ENCODE measurements at places on chromosomes 13 and 19.

DNA sequence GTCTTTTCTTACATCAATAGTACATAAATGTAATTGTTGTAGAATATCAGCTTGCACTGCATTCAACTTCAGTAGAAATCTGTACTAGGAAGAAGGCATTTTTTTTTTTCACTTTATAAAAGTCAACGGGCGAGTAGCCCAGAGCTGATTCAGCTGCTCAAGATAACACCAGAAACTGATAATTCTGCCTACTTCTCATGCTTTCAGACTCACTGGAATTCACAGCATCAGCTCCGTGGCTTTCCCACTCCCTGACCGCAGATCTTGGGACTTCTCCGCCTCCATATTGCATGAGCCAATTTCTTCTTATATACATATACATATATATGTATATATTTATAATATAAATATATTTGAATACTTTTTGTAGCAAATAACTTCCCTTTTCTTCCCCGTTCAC, 263.1 kb upstream of the RXFP2 start:
- no peak for DNase-seq

- DNase-seq: no peak
Observed at GRCh38 chr19:1434577-1435060, 3.6 kb upstream of the RPS15 start.

GRCh38 chr13:77859450-77859849, 59.2 kb downstream of the EDNRB start:
- no peak for DNase-seq

DNA sequence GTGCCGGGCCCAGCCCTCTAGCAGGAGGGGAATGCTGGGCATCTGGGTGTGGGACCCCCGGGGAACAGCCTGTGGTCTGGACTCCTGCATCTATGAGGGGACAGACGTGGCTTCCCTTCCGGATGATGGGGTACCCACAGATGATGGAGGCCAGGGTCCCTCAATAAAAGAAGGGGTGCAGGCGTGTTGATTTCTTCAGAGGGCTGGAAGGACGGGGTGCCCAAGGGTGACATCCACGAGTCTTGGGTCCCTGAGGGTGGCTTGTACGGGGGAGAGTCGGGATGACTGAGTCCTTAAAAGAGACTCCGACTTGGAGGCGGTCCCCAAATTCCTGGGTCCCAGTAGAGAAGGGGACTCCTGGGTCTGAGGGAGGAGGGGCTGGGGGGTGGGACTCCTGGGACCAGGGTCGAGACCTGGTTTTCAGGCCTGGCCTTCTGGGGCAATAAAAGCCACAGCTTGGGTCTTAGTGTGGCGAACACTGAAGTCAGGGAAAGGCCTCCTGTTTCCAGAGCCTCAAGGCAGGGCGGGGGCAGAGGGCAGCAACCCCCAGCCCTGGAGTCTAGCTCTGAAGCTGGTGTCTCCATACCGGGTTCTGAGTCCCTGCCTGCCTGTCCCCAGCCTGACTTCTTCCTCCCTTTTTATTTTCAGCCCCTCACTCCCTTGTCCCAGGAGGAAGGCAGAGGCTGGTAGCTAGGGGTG, 459 bp upstream of the GRIN2D start:
- DNase-seq: no peak

GRCh38 chr19:18230941-18231734, 4.9 kb upstream of the PDE4C start:
- no peak for DNase-seq

- no peak for DNase-seq
Observed at GRCh38 chr13:74258961-74259360, 124.8 kb upstream of the KLF12 start.

- DNase-seq: no peak
Observed at GRCh38 chr19:50567882-50568727, at the start of gene LRRC4B. LRRC4B (minus strand) TSS chr19:50568435; CDS start chr19:50548838, 19,597 bp downstream.

DNA sequence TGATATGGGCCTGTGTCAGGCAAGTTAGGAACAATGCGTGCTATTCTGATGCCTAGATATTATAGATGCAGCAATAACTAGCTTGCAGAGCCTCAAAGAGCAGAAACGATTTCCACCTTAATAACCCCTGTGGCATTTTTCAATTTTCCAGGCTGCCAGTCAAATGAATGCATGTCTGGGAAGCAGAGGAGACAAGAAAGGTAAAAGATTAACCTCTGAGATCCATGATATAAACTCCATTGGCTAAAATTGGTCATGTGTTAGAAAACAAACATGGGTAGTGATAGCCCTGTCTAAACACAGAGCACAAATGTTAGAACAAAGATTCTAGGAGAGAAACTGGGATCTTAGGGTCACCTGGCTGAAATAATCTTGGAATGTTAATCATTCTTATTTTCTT, 811.1 kb downstream of the DIAPH3 start:
- no peak for DNase-seq

DNA sequence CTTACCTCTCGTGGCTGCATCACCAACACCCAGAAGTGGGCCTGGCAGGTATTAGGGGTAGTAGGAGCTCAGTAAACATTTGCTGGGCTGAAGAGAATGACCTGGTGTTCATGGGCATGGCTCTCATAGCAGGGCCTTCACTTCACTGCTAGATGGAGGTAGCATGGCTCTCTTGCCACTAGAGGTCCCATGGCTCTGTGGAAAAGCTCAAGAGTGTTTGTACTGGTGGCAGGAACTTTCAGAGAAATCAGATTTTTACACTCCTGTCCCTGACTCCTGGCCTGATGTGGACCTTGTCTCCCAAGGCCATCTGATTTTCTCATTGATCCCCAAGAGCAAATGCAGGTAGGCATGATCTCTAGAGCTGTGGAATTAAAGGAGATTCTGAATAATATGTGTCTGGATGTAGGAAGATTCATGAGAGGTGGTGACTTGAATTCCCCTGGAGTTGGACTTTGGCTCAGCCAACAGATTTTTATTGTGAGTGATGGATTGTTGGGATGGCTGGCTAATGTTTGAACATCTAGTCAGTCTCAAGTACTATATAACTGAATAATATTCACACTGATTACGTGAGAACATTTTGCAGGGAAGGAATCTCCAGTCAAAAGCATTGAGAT, 5.7 kb downstream of the ZNF574 start:
- no peak for DNase-seq

Measured in T follicular helper cell (primary cell).